ENCODE measurements at places on chromosomes 4 and X. TPM values are rescaled to one million over a fixed set of nuclear protein-coding genes. Genes with fewer than 3 reads are reported as not detected.

Gene GPC3
- 3.6 TPM for total RNA-seq

- ATAC-seq, result no peak
These were observed 104.9 kb upstream of the ATP8A1 start for GRCh38 chr4:42761804-42762203.

DNA sequence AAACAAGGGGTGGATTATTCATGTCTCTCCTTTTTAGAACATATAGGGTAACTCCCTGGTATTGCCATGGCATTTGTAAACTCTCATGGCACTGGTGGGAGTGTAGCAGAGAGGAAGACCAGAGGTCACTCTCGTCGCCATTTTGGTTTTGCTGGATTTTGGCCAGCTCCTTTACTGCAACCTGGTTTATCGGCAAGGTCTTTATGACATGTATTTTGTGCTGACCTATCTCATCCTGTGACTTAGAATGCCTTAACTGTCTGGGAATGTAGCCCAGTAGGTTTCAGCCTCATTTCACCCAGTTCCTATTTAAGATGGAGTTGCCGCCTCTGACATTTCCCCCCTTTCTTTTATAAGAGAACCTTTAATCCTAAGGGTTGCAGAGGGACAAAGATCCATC is 45.8 kb downstream of the MGST2 start:
- no peak for ATAC-seq

DNA sequence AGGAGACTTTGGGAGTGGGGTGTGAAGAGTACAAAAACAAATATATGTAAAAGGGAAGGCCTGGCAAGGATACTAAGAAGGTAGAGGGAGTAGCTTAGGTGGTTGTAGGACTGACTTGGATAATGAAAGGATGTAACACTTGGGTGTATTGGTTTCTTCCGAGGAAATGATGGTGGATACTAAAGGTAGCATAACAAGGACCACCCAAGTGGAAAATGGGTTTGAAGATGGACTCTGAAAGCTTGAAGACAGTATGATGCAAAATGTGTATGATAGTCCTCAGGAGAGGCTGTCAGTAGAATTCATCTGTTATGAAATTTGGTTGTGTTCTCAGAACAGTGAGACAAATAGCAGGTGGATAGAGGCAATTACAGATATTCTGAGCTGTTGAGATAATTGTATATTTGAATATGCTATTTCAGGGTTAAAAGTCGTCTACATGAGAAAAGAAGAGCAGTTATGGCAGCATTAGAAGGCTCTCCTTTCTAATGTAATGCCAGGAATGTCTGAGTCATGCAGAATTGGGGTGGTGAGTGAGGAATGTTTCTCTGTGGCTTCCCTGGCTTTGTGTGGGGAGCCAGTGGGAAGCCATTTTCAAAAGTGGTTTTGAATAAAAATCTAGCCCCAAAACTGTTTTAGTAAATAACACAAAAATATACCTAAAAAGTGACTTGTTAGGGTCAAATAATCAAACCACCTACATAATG is 75.6 kb downstream of the FHIP1A start:
- ATAC-seq, result peak; percentile 91

Gene P2RY10
- total RNA-seq, result not detected

- ATAC-seq, result no peak
These were observed 61.2 kb downstream of the PASD1 start for GRCh38 chrX:151624677-151625076.

Gene ZNF595
- 12.5 TPM for total RNA-seq

GRCh38 chr4:89334311-89334710 is 26.7 kb upstream of the GPRIN3 start:
- no peak for ATAC-seq

Gene CYTL1
- total RNA-seq, result not detected

GRCh38 chr4:105343146-105343931 is 130.5 kb downstream of the PPA2 start:
- ATAC-seq, result peak; percentile 66

DNA sequence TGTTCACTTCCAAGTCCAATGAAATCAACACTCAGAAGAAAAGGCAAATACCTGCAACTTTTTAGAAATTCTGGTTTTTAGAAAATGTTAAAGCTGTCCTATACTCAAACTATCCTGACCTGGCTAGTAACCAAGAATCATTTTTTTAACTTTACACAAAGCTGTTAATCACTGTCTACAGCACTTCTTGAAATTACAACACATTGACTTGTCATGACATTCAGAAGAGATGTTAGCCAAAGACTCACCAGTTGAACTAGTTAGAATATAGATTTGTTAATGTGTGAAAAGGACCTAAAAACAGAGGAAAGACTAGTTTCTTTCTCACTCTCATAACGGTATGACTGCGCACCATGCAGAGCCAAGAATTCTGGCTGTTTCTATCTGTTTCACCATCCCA is 98.8 kb downstream of the COX18 start:
- no peak for ATAC-seq

Gene PABPC1L2A
- 0.93 TPM for total RNA-seq

DNA sequence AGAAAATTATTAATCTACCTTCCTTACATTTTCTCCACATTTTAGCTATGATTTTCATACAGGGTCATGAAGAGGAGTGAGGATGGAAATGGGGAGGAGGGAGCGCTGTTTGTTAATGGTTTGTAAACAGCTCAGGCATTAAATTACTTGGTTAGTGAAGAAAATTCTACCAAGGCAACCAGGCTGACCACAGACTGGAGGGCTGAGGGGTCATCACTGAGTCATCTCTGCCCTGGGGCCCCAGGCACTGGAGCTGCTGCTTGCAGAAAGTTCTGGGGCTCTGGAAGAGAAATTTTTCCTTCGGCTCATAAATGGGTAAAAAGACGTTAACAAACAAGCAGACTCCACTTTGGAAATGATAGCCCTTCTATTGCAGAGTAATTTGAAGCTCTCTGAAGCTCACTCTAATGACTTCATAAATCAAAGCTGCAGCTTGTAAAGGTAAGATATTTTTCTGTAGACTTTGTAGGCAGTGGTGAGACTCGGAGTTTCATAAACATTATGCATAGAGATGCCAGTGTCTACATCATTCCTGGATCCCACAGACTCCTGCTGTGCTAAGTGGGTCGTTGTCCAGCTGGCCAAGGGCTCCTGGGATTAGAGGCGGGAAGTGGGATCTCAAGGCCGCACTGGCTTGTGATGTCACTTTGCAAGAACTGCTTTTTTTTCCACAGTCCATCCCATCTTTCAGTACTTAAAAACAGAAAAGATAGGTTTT is 159.6 kb downstream of the PTTG2 start:
- ATAC-seq, result peak; percentile 86

Gene ATP1B4
- 0.27 TPM for total RNA-seq

GRCh38 chr4:26074712-26075430 is 160.9 kb downstream of the SMIM20 start:
- no peak for ATAC-seq

DNA sequence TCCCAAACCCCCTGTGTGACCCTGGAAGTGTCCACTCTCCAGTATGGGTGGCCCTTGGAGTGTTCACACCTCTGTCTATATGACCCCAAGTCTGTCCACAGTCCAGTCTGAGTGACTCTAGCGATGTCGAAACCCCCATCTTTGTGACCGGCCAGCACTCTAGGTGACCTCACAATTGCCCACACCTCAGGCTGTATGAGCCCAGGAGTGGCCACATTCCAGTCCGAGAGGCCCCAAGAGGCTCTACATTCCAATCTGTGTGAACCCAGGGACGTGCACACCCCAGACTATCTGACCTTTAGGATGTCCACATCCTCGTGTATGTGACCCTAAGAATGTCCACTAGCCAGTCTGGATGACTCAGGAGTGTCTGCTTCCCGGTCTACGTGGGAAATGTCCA is 7.3 kb upstream of the GLOD5 start:
- ATAC-seq, result no peak

DNA sequence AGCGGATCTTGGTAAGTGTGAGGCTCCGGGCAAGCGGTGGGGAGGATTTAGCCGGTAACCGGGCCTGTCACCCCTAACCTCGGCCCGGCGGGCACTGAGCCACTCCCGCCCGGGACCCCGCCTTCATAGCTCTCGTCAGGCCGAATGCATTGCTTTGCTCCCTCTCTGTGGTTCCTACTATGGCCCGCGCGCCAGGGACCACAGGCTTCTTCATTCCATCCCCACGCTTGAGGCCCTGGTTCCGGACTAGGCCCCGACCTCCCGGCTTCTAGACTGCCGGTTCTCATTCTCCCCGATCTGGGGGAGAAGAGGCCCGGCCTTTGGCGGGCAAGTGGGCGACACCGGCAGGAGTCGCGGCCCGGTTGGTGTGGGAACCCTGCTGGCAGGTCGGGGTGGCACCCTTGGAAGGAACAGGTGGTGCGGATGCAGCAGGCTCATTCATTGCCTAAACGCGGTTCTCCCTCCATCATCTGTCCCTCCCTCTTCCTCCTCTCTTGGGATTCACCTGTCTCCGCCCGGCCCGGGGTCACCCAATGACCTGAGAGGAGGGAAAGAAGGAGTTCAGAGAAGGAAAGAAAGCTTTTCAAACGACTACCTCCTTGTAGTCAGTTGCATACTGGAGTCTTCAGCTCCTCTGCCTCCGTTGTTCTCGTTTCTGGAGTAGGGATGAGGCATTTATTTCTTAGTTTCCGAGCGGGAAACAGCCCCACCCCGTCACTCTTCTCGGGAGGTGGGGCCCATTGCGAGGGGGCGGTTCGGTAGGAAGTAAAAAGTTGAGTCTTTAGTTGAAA is at the start of gene NDUFC1:
NDUFC1 (minus strand) TSS at position 657 of the 791 bp plus-strand sequence. CDS start 6,679 bp downstream, outside the sequence.
- ATAC-seq, result peak; percentile 46

Gene SHISA3
- 0.45 TPM for total RNA-seq

Gene GAGE1
- total RNA-seq, result not detected

Gene CXorf58
- 0.33 TPM for total RNA-seq

DNA sequence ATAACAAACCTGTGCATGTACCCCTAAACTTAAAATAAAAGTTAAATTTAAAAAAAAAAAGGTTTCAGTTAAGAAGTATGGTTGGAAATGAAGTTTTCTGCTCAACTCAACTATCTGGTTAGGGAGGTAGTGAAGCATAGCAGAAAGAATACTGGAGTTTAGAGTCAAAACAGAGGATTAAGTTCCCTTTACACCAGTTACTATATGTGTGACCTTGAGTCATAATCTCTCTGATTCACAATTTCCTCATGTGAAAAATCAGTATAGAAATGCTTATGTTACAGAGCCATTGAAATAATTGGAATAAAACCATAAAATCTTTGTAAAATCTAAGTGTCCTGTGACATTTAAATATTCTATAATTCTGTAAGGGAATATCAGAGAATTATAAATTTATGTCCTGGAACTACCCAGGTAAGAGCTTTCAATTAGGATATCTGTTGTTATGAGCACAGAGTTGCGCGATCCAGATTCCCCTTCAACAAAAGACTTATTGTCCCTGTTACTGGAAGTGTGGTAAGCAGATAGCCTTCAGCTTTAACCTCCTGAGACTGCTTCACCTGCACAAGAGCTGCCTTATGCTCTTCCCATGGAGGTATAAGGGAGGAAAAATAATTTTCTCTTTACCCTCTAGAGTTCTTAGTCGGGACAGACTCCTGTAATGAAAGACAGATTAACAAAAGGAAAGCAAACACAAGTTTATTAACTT is 203.8 kb upstream of the NRK start:
- ATAC-seq, result no peak

Gene ZNF718
- total RNA-seq, result 10.1 TPM

Gene SMIM10L2A
- 15.1 TPM for total RNA-seq

Gene ADH7
- not detected for total RNA-seq

Gene FAM114A1
- total RNA-seq, result 10.4 TPM

Gene USP17L11
- 2.1 TPM for total RNA-seq

Gene S100G
- total RNA-seq, result not detected

DNA sequence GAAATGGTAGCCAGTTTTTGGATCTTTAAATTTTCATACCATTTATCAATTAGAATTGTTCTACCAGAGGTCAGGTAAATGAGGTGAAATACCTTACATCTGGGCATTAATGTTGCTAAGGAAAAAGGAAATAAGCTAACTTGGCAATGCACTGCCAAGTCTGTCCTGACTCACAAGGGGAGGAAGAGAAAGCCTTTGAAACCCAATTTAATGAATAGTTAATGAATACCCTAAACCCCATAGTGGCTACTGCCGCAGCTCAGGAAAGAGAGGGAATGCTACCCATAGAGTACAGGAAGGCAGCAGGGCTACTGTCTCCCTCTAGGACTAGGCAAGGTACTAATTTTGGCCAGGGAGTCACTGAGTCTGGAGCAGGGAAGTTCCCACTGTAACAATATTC is 16.8 kb upstream of the DHX15 start:
- no peak for ATAC-seq

Gene SATL1
- 0.76 TPM for total RNA-seq

GRCh38 chr4:149466446-149466845 is 349.2 kb downstream of the IQCM start:
- no peak for ATAC-seq

- ATAC-seq, result no peak
These were observed 3.5 kb downstream of the MXD4 start for GRCh38 chr4:2258091-2259035.

DNA sequence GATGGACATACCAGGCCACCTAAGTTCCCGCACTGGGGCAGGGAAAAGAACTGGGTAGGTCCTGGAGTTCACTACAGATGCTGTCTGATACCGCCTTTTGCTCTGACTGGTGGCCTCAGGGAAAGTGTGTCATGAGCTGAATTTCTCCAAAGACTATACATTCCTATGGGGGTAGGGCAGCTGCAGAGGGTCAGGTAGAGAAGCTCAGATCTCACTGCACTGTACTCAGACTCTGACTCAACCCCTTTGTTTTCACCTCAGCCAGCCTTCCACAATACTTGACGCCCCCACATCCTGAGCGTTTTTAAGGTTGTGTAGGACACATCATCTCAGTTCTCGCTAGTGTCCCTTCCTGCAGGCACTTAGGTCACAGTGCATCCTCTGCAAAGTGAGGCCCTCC is 7.8 kb downstream of the GATB start:
- no peak for ATAC-seq

Gene LONRF3
- 0.66 TPM for total RNA-seq

- no peak for ATAC-seq
These were observed 240.8 kb upstream of the DDX53 start for GRCh38 chrX:22758807-22759481.

Gene RHOXF1
- not detected for total RNA-seq

Gene FHDC1
- 13.2 TPM for total RNA-seq

DNA sequence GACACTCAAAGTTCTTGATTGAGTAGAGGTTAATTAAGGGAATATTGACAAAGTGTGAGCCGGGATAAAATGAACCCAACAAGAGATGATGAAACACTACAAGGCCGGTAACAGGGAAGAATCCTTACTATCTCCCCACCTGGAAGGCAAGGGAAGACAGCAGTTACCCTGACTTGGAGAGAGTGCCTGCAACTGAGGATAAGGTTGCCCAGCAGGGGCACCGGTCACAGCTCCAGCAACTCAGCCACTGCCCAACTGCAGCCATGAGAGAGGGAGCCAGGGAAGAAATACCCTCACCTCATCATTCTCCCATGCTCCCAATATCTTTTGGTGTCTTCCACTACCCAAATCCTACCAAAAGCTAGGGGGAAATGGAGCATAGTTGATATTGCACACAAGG is 212.7 kb downstream of the KCTD8 start:
- ATAC-seq, result no peak

- ATAC-seq, result no peak
These were observed 3.6 kb downstream of the STARD8 start for GRCh38 chrX:68651110-68651509.

DNA sequence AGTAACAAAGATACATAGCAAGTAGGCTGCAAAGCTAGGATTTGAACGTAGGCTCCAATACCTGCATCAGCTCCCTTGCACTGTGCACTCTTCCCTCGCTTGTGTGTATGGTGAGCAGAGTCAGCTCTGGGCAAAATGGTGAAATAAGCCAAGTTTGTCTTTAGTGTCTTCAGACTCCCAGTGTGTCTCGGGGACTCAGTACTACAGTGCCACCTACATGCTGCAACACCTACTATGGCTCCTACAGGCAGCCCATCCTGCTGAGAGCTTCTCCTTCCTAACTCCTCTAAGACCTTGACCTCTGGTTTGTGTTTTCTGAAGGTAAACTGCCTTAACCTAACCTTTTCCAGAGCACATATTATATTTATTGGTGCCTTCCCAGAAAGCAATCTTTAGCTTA is 42.5 kb downstream of the RTL9 start:
- no peak for ATAC-seq

Gene P2RY4
- not detected for total RNA-seq
